Left lobe of liver (tissue), 2 donors: ENCODE measurements at places on chromosomes 16 and 17. TPM values are rescaled to one million over a fixed set of nuclear protein-coding genes. Genes with fewer than 3 reads are reported as not detected.

NAGS gene
- total RNA-seq: 51.3 TPM

CDH8 gene
- not detected for total RNA-seq

TPSG1 gene
- total RNA-seq: 0.15 TPM

SMIM36 gene
- total RNA-seq: not detected

HP gene
- total RNA-seq: 47,876 TPM

PAQR4 gene
- 1.5 TPM for total RNA-seq

COG8 gene
- total RNA-seq: 27.8 TPM

CLDN6 gene
- 0.96 TPM for total RNA-seq

ZACN gene
- not detected for total RNA-seq

DUSP3 gene
- 79.4 TPM for total RNA-seq

CDH1 gene
- total RNA-seq: 115 TPM

EPN2 gene
- total RNA-seq: 13.1 TPM

HBQ1 gene
- not detected for total RNA-seq

MT2A gene
- total RNA-seq: 3,908 TPM

GJD3 gene
- total RNA-seq: 0.68 TPM

SOX9 gene
- 2.1 TPM for total RNA-seq

CACNA1G gene
- total RNA-seq: 0.10 TPM

CHST5 gene
- not detected for total RNA-seq

PLA2G15 gene
- 12.5 TPM for total RNA-seq

SPATA22 gene
- not detected for total RNA-seq

PLCG2 gene
- total RNA-seq: 12.1 TPM

CDH11 gene
- total RNA-seq: 2.4 TPM

MRPS34 gene
- total RNA-seq: 61.4 TPM

HCRT gene
- not detected for total RNA-seq

ATAD5 gene
- total RNA-seq: 0.45 TPM

RUNDC3A gene
- total RNA-seq: not detected

CHCT1 gene
- total RNA-seq: not detected

KRTAP9-8 gene
- not detected for total RNA-seq

ASPHD1 gene
- total RNA-seq: 0.13 TPM

CCDC40 gene
- total RNA-seq: 6.8 TPM

SP6 gene
- total RNA-seq: 0.08 TPM

ARL5C gene
- total RNA-seq: not detected

ZG16 gene
- total RNA-seq: 1.3 TPM

RCVRN gene
- not detected for total RNA-seq

TRAF4 gene
- total RNA-seq: 49.0 TPM

CRLF3 gene
- total RNA-seq: 4.2 TPM

NKD1 gene
- total RNA-seq: 3.9 TPM

ODAD4 gene
- total RNA-seq: 0.30 TPM

GPR142 gene
- total RNA-seq: not detected

CORO6 gene
- 0.35 TPM for total RNA-seq

TLCD3B gene
- 0.13 TPM for total RNA-seq

ABCC12 gene
- total RNA-seq: 0.08 TPM

CBX8 gene
- 3.7 TPM for total RNA-seq

OR1A1 gene
- not detected for total RNA-seq

PDF gene
- 22.0 TPM for total RNA-seq

CNGB1 gene
- not detected for total RNA-seq

DNAH17 gene
- not detected for total RNA-seq

SPATA2L gene
- total RNA-seq: 13.8 TPM

PLXDC1 gene
- total RNA-seq: 0.50 TPM
